ENCODE measurements at places on chromosomes 3 and 15. TPM values are rescaled to one million over a fixed set of nuclear protein-coding genes. Genes with fewer than 3 reads are reported as not detected.

Gene CHRNA3
- 0.29 TPM for polyA plus RNA-seq

Gene IFT122
- 28.8 TPM for polyA plus RNA-seq

Gene DNAH12
- 0.61 TPM for polyA plus RNA-seq

Gene AQP9
- polyA plus RNA-seq: not detected

Gene C3orf85
- not detected for polyA plus RNA-seq

Gene GOLGA8R
- 10.4 TPM for polyA plus RNA-seq

Gene IMPG2
- 1.2 TPM for polyA plus RNA-seq

Gene GOLGA6A
- not detected for polyA plus RNA-seq

Gene STRIT1
- polyA plus RNA-seq: 61.3 TPM

Gene ARGFX
- not detected for polyA plus RNA-seq

Gene GABRR3
- not detected for polyA plus RNA-seq

Gene ABHD17C
- 14.7 TPM for polyA plus RNA-seq

Gene LDHAL6B
- 0.14 TPM for polyA plus RNA-seq

Gene PRR20G
- not detected for polyA plus RNA-seq

Gene SERPINI2
- polyA plus RNA-seq: not detected

Gene SCN11A
- 3.2 TPM for polyA plus RNA-seq

Gene P2RY1
- polyA plus RNA-seq: 8.0 TPM

Gene ATP13A5
- 0.36 TPM for polyA plus RNA-seq

Gene MCF2L2
- 0.41 TPM for polyA plus RNA-seq

Gene ZNF774
- 2.5 TPM for polyA plus RNA-seq

Gene SFMBT1
- polyA plus RNA-seq: 7.5 TPM

Gene DUSP7
- polyA plus RNA-seq: 24.3 TPM

Gene SCAMP2
- 50.4 TPM for polyA plus RNA-seq

Gene AMIGO3
- not detected for polyA plus RNA-seq

Gene TPM1
- 5,596 TPM for polyA plus RNA-seq

Gene GP9
- 0.50 TPM for polyA plus RNA-seq

Gene ACAD11
- 15.1 TPM for polyA plus RNA-seq

Gene MYO9A
- polyA plus RNA-seq: 42.8 TPM

Gene ACAP2
- 19.6 TPM for polyA plus RNA-seq

Gene TGM5
- 0.26 TPM for polyA plus RNA-seq

Gene C3orf20
- 0.36 TPM for polyA plus RNA-seq

Gene RTP1
- polyA plus RNA-seq: 0.08 TPM

Gene EMC7
- polyA plus RNA-seq: 56.7 TPM

Gene GOLGA6D
- 0.54 TPM for polyA plus RNA-seq

Gene ZNF660
- 4.6 TPM for polyA plus RNA-seq

Gene ACKR4
- polyA plus RNA-seq: 0.89 TPM

Gene KLF15
- 2.0 TPM for polyA plus RNA-seq

Gene FBXO40
- polyA plus RNA-seq: 2.5 TPM

Gene CHL1
- 3.1 TPM for polyA plus RNA-seq

Gene CEP19
- polyA plus RNA-seq: not detected

Gene PP2D1
- polyA plus RNA-seq: 0.63 TPM
